ENCODE measurements at places on chromosomes 1 and 21.

DNA sequence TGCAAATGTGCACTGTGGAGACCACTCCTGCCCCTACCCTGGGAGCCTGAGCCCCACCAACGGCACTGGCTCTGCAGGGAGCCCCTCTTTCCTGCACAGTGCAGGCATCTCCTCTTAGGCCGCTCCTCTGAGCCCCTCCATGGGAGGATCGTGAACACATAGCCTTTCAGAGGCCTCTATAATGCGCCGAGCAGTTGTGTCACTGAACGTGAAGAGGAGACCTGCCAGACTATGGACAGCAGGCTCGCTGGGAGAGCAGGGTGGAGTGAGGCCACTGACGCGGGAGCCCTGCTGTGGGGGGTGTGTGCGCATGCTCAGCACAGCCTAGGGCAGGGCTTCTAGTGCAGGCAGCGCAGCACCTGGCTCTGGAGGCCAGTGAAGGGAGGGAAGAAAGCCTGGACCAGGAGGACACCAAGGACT, 151.3 kb upstream of the COL6A1 start:
- DNase-seq = no peak

DNA sequence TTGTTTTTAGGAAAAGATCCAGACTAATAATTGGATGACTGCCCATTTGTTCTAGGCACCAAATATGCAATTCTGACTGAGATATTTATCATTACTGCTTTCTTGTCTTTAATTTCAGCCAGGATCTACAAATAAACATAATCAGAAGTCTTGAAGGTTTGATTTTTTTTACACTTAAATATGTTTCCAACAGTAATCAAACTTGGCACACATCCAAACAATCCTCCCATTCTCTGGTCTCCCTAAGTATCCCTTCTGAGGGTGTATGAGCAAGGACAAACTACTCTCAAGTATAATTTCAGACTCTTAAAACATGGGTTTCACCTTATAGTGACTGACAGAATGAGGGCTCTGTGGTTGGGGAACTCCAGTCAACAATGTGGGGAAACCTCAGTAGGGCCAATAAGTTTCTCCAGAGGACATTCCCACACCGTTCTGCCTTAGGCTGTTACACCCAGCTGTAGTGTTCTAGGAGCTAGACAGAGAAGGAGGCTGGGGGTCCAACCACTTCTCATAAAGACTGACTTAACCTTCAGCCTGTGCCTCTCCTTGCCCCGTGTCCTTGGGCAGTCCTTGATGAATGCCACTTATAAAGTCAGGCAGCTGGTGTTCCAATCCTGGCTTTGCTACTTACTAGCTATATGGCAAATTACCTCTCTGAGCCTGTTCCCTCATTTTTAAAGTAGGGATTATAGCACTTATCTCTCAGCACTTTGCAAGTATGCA, 1.5 kb upstream of the PALMD start:
- DNase-seq = no peak

DNA sequence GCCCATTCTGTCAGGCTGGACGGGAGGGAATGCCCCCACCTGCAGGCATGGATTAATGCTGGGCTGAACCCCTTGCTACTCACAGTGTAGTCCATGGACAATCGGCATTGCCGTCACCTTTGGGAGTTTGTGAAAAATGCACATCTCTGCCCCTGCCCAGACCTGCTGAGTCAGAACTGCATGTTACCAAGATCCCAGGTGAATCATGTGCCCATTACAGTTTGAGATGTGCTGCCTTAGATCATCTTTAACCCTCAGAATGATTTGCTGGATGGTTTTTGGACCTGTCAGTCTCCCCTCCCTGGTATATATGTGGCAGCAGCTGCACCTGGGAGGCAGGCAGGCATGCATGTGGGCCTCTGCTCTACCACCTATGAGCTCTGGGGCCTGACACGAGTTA, 15.0 kb downstream of the HTR6 start:
- no peak for DNase-seq

DNA sequence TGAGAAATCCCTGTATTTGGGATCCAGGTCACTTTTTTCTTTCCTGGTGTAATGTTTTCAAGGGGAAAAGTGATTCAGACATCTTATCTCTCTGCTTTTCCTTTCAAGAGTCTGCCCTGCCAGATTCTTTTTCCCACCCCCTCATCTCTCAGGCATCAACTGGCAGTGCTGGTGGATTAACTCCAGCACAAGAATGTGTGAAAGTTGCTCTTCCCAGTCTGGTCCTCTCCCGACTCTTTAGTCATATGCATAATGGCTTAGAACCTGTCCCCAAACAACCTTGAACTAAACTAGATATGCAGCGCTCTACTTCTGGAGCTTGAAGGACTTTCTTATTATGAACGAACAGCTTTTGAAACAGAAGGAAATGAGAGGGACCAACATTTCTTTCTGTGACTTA, 88.5 kb downstream of the SLC44A5 start:
- DNase-seq = peak; percentile 23

DNA sequence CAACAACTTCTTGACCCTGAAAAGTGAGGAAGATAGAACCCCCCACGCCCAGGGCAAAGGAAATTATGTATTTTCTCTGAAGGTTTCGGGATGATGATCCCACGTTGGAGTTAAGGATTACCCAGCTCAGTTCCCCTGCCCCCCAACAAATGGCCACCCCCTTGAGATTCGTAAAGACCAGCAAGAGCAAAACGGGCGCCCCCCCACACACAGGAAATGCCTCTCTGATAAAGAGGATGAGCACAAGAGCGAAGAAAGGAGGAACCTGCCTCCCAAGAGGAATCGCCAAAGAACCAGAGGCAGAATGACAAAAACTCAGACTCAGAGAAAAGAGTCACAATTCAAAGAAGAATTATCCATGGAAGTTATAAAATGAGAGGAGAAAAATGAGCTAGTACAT, 576.9 kb downstream of the MATN1 start:
- DNase-seq = no peak

- no peak for DNase-seq
These were observed 18.1 kb upstream of the KCNAB2 start for GRCh38 chr1:6027591-6027990.

GRCh38 chr1:61253059-61253735, 170.8 kb downstream of the NFIA start:
- no peak for DNase-seq

- DNase-seq = peak; percentile 25
These were observed 17.6 kb downstream of the SYNJ1 start for GRCh38 chr21:32710069-32710784.

DNA sequence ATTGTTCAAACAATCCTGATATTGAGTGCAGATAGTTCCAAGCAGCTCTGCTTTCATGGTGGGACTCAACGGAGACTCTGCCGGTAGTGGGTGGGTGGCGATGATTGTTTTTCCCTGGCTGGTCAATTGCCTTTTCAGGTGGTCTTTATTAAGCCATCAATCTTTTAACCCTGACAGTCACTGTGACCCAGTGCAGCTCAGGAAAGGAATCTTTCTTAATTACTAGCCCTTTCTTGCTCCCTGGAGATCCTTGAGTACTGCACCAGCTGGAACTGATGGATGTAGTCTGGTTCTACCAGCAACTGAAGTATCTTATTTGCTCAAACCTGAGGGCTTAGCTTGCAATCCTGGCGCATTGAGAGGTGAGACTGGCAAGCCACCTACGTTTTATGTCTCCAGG, 196.4 kb downstream of the PLPP3 start:
- DNase-seq = no peak

Measured in neural progenitor cell (in vitro differentiated cells).